Effector CD4-positive, alpha-beta T cell (primary cell): ENCODE measurements at places on chromosomes 16 and 17.
A peak's percentile ranks its signal among the peaks of the same experiment; 100 is the strongest.

- DNase-seq = peak; percentile 23
These were observed 491 bp downstream of the IST1 start for GRCh38 chr16:71895679-71896365.

DNA sequence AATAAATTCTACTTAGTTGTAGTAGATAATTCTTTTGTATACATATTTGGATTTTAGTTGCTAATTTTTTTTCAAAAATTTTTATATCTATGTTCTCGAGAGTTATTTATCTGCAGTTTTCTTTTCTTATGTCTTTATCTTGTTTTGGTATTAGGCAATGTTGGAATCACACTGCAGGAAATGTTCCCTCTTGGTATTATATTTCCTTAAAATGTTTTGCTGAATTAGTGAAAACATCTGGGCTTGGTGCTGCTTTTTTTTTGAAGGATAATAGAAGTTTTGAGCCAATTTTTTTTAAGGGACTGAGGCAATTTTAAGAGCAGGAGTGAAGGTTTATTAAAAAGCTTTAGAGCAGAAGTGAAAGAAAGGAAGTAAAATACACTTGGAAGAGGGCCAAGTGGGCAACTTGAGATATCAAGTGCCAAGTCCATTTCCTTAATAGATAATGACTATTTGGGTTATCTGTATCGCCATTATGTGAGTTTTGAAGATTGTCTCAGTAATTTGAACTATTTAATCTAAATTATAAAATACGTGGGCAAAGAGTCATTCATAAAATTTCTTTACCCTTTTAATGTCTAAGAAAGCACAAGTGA, 1390.1 kb upstream of the CDH8 start:
- no peak for DNase-seq

- DNase-seq = no peak
These were observed 1.4 kb downstream of the PYY start for GRCh38 chr17:43952351-43952723.

- DNase-seq = no peak
These were observed 139.8 kb upstream of the SDK2 start for GRCh38 chr17:73783945-73784603.

DNA sequence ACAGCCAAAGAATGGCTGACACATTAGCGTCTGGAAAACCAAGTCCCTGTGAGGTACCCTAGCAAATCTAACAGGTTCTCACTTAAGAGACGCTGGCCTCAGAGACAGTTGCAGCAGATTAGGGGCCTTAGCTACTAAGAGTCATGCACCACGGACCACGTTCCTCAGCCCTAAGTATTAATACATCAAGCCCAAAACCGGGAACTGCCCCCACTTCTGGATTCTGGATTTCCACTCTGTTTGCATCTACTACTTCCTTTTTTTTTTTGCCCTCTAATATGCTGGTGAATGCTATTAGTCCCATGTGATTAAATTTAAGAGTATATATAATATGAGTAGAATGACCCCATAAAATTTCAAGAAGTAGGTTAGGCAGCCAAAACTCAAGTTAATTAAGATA, 775 bp upstream of the TERB1 start:
- no peak for DNase-seq

- DNase-seq = no peak
These were observed 2.2 kb downstream of the SH2B1 start for GRCh38 chr16:28865722-28866453.

- DNase-seq = no peak
These were observed 173.8 kb upstream of the RPH3AL start for GRCh38 chr17:526425-526824.

GRCh38 chr16:68676113-68676860, 31.2 kb downstream of the CDH3 start:
- no peak for DNase-seq

- DNase-seq = no peak
These were observed 163.2 kb downstream of the TOX3 start for GRCh38 chr16:52383640-52384292.

- DNase-seq = no peak
These were observed 351 bp upstream of the GDPD1 start for GRCh38 chr17:59219992-59220327.

- no peak for DNase-seq
These were observed 187.5 kb upstream of the SDK2 start for GRCh38 chr17:73831699-73832098.

DNA sequence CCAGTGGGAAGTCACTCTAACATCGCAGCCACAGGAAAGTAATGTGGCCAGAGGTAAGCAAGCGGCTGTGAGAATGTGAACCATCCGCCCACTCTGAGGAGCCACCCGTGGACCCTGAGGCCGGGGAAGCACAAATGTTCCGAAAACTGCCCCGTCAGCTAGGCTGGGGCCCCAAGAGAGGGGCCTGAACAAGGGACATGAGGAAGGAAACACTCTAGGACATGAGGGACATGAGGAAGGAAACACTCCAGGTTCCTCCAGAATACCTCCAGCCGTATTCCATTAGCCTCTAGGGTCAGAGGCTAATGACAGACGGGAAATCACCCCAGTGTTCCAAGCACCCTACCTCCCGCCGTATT, 317 bp downstream of the TEFM start:
- DNase-seq = no peak

- no peak for DNase-seq
These were observed 19.7 kb downstream of the DPEP1 start for GRCh38 chr16:89633064-89633631.

GRCh38 chr16:86806838-86807351, 228.5 kb downstream of the FOXL1 start:
- DNase-seq = no peak

DNA sequence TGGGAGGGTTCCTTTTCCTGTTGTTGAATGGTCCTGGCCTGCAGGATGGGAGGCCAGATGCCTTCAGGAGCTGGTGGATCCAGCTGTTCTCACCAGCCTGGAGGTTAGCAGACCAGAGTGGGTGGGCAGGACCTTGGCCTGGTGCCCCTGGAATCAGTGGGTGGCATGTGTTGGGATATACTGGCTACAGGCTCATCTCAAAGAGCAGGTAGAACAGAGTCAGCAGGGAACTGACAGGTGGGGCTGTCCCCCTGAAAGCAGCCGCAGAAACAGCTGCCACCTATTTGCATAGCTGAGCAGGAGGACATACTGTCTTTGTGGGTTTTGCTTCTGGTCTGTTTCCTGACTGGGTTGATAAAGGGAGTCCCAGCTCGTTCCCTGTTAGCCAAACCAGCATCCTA, 144.1 kb downstream of the RAB11FIP4 start:
- DNase-seq = no peak
